H1 (cell line): ENCODE measurements at places on chromosomes 7 and 10.

DNA sequence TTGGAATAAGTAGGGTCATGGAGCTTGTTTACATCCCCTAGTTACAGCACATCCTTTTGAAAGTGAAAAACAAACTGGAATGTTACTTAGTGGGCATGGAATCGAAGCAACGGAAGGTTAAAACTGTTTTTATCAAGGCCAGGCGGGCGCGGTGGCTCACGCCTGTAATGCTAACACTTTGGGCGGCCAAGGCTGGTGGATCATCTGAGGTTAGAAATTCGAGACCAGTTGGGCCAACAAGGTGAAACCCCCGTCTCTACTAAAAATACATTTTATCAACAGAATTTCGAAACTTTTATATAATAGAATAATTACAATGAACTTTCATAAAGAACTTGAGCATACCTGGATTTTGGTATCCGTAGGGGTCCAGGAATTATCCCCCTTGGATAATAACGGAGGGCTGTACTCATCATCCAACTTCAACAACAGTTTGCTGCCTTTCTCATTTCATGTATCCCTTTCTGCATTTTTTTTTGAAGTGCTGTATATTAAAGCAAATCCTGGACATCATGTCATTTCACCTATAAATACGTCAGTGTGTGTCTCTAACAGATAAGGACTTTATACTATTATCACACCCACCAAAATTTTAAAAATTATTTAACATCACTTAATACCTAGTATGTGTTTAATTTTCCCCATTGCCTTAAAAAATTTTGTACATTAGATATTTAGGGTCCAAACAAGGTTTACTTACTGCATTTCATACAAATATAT lies 1.3 kb upstream of the TMED4 start:
- no peak for DNase-seq

DNA sequence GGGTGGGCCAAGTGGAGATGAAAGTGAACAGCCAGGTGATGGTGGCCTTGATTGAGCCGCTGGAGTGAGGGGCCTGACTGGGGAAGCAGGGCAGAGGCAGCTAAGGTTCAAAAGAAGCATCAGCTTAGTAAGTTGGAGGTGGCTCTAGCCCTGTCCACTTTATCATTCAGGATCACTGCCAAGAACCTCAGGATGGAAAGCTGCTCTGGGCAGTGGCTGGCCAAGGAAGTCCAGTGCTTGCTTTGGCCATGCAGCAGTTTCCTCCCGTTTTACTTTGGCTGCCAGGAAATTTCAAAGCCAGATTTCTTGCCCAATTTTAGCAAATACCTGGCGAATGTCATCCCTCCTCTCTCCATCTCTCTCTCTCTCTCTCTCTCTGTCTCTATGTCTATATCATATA lies 384.9 kb downstream of the PLXNA4 start:
- DNase-seq: no peak

- no peak for DNase-seq
Measured at GRCh38 chr10:127877699-127878098, 15.0 kb downstream of the CLRN3 start.

DNA sequence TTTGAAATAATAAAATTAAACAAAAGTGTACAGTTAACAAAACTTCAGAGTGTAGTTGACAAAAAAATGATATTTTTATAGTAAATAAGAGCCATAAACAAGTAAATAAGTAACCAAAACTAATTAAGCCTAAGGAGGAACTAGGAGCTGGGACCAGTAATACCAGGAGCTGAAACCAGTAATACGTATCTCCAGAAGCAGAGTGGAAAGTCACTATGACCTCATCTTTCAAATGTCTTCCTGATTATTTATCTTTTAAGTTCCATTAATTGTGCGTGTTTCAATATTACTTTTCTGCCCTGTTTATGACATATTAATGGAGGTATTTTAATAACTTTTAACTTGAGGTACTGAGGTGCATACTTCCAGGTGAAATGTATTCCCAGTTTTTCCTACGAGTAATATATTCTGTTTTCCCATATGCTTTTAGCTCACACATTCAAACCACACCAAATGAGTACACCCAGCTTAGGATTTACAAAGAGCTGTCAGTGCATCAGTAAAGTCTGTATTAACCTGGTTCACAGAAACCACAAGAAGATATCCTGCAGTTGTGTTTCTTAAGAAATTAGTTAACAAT lies 283.7 kb upstream of the HGF start:
- DNase-seq: no peak

GRCh38 chr7:118185163-118185860 lies 1.3 kb downstream of the LSM8 start:
- DNase-seq: no peak

DNA sequence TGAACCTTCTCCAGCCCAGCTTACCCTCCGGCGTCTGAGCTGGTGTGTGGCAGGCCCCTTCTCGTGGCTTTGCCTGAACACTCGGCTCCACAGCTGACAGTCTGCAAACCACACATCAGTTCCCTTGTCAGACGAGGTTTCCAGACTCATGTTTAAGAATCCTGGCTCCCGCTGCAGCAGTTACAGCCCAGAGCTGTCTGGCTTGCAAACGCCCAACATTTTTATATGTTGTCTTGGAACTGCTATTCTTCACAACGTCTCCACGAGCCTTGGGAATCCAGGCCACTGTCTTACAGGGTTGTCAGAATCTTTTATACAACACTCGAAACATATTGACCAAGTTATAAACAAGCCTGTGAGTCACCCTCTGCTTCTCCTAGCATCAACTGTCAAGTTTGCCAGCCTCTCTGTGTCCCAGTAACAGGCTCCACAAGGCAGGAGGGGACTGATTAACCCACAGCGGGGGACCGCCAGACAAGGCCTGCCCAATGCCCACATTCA lies 68.1 kb downstream of the TNS3 start:
- no peak for DNase-seq

DNA sequence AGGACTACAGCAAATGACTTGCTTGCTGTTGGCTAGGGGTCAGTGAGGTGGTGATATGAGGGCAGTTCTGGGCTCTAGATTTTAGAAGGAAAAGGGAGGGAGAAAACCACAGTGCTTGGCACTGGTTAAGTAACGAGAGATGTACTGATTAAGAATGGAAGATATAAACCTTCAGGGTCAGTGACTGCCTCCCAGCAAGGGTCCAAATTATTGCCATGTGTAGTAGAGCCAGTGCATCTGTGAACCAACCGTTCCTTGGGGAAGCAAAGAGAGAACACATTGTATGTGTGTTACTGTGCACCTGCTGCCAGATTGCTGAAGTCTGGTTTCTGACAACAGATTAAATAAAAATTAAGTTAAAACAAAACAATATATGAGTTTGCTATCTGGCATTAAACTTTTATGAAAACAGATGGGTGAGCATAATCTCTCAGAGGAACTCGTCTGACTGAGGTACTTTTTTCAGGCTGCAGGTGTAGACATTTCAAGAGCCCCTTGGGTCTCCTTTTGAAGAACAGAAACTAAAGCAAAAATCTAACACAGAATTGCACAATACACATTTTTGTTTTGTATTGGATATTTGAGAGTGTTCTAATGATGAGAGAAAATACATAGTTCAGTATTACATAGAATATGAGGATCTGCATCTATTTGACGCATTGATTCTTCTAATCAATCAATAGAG lies 1120.6 kb downstream of the SORCS3 start:
- no peak for DNase-seq

DNA sequence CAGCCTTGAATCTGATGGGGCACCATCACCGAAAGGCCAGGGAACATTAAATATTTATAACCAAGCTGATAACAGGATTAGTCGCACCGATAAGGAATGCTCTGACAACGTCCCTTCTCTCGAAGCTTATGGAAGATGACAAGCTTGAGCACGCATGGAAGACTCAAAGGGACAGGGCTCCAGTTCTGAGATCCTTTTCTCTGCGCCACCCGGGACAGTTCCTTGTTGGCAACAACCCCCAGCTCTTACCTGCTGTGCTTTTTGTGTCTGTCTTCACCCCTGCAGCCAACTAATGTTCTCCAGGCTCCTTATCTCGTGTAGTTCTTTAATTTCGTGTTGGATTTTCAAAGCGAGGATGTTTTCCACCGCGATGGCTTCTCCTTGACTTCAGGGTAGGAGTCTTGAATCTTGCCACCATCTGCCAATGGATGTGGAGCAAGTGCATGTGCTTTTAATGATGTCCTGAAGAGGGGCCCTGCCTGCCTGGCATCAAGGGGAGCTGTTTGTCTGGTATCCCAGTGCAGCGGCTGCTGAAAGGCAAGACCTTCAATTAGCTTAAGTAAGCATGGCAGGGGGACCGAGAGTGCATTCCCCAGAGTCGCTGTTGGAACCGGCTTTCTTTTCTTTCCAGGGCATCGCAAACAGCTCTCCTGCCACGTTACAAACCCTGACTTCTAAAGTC lies 354 bp upstream of the FERD3L start:
- DNase-seq: peak; percentile 73

GRCh38 chr7:86955895-86956503 lies 103.5 kb downstream of the ELAPOR2 start:
- no peak for DNase-seq

DNA sequence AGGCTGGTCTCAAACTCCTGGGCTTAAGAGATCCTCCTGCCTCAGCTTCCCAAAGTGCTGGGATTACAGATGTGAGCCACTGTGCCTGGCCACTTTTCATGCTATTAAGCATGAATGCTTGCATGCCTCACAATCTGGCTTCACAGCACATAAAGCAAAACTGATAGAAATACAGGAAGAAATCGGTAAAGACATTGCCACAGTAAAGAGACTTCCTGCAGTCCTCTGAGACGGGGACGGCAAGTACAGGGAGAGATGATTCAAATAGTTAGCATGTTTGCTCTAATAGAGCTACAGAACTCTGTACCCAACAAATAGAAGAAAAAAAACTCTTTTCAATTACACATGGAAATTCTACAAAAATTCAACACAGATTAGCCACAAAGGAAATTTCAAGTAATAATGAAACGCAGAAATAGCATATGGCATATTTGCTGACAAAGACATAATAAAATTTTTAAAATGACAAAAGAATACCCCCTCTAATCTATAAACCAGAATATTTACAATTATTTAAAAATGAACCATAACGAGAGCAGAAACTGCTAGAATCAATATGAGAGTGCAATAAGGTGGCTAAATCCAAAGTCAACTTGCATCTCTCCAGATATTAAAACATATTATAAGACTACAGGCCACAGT lies 32.3 kb downstream of the CARD11 start:
- no peak for DNase-seq

GRCh38 chr7:3215624-3216585 lies 85.1 kb upstream of the SDK1 start:
- DNase-seq: no peak

DNA sequence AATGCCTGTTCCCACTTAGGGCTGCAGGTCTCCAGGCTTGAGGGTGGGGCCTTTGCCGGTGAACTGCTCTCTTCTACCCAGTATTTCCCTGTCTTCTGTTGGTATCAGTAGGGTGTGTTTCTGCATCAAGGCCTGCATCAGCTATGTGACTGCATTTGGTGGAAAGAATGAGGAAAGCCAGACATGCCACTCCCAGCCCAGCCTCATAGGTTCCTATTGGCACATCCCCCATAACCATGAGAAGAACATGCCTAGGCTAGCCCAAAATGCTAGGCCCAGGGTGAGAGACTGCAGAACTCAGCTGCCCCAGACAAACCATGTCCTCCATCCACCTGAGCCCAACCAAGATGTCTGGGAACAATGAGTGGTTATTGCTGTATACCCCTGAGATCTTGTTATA lies 380.3 kb upstream of the ADARB2 start:
- no peak for DNase-seq

- no peak for DNase-seq
Measured at GRCh38 chr7:131425992-131426391, 98.3 kb downstream of the MKLN1 start.

- no peak for DNase-seq
Measured at GRCh38 chr10:109973326-109973829, 34.4 kb upstream of the ADD3 start.

DNA sequence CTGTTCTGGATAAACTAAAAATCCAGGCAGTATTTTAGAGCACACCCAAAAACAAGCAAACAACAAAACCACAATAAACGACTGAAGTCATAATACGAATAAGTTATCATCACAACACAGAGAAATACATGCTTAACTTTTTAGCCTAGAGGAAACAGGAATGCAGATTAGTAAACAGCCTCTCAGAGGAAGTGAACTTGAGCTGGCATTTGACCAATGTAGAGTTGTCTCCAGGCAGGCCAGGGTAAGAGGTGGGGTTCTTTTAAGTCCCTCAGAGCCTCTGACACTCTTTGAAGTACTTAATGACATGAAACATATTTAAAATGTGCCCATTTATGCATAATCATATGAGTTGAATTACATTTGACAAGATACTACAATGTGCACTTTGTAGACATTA lies 43.3 kb upstream of the PLXDC2 start:
- no peak for DNase-seq

DNA sequence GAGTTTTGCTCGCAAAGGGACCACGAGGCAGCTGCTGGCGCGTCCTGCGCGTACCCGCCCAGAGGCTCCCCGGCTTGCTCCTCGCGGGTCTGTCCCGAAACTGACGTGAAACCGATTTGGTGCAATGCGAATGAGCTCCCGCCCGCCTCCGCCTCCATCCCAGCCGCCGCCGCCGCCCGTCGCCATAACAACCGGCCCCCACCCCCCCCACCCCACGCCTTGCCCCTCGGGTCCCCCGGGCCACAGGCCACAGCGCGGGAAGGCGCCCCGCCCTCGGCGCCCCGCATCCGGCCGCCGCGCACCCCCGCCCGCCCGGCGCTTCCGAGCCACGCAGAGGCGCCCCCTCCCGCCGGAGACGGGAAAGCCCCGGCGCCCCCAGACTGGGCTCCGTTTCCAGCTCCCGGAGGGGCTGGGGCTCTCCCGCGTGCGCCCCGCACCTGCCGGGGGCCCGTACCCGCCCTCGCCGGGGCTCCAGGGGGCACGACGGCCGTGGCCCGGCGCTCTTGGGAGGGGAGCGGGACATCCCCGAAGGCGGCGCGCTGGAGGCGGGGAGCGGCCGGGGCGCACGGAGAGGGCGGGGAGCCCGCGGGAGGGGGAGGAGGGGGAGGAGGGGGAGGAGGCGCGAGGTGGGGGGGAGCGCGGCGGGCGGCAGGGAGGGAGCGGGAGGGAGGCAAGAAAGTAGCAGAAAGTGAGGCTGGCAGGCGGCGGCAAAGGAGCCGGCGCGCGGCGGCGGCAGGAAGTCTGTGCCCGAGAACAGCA lies at the start of gene CAMK1D:
CAMK1D (plus strand) TSS at position 678 of the 759 bp plus-strand sequence.
- DNase-seq: peak; percentile 86

DNA sequence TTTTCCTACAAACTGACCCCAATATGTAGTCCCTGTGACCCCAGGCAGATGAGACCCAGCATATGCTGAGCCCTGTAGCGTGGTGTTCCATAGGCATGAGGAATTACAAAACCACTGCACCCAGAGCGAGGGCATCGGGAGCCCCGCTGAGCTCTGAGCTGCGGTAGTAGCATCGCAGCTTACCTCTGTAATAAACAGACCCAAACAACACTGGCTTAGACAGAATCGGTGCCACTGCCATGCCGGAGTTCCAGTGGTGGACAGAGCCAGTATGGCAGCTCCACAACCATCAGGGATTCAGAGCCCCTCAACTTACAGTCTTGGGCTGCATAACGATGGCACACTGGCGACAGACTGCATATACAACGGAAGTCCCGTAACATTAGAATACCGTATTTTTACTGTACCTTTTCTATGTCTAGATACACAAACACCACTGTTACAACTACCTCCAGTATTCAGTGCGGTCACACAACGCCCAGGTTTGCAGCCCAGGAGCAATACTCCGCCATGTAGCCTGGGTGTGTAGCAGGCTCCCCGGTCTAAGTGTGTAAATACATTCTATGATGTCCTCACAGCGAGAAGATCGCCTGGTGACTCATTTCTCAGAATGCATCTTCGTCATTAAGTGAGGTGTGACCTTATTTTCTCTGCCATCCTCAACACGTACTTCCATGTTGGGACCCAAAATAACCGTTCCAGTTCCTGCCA lies 68.8 kb downstream of the PROSER2 start:
- no peak for DNase-seq
